ENCODE measurements at places on chromosomes 2 and 18.

DNA sequence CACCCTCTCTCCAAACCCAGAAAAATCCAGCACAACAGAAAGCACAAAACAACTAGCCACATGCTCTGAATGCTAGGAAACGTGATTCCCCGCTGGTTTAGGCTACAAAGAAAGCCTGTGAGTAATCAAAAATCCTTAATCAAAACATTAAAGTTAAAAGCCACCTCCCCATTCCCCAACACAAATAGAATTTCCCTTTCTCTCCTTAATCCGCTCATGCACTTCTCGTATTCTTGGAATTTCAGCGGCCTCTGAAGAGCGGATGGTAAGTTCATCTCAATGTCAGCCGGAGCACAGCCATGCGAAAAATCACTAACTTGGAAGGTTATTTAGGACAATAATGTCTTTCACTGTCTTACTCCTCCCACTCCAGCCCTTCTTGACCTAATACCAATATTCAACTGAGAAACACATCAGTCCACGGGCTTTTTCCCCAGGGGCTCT is 126.7 kb downstream of the OSBPL1A start:
- no peak for DNase-seq

- no peak for DNase-seq
These were observed 21.8 kb downstream of the NCOA1 start for GRCh38 chr2:24512831-24513230.

DNA sequence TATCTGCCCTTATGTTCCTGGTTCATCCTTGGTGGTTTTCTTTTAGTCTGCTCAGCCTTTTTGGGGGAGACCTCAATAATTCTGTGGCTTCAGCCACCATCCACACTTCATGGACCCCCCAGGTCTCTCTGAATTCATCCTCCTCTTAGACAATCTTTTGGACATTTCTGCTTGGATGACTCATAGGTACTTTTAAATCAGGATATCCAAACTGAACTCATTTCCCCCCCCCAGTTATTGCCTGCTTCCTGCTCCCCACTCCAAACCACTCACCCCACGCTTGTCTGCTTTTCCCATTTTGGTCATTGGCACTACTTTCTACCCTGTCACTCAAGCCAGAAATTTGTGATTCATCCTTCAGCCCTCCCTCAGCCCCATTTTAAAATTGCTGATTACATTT is 78.5 kb downstream of the TANC1 start:
- DNase-seq: no peak

DNA sequence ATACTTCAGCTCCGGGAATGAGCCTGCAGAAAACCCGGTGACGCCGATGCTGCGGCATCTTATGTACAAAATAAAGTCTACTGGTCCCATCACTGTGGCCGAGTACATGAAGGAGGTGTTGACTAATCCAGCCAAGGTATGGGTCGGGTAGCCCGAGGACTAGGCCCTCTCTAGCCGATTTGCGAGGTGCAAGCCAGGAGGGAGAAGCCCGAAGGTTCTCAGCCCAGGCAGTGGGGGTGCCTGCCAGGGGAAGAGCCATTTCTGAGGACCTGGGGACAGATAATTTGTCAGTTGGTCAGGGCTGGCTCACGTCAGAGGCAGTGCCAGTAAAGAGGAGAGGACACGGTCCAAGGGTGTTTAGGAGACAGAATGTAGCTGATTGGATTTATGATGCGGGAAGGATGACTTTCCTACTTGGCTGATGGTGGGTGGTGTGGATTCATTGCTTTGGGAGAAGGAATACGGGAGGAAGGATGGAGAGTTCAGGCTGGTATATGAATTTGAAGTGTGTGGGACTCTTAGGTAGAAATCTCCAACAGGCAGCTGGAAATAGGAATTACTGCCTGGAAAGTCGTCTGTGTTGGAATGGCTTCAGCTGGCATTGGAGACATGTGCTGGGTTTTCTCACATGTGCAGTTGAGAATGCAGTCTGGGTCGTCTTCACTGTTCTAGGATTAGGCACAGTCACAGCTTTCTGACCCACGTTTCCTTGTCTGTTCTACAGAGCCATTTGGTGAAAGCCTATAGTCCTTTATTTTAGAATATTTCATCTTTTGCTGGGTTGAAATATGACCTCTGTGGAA is 874 bp downstream of the NDUFAF7 start:
- no peak for DNase-seq

DNA sequence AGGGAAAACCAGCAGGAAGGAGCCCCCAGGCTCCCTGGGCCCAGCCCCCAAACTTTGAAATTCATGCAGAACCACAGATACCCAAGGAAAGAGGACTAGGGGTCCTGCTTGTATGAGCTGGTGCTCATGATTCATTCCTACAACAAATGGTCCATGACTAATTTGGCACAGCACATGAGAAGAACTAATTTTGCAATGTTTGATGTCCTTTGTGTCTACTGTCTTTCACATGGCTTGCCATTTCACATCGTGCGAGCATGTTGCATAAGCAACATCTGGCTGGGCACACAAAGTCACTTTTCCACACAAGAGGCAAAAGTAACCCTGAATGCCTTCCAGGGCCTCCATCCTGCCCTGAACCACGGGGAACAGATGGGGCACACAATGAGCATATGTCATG is 149.6 kb upstream of the APCDD1 start:
- DNase-seq: no peak

DNA sequence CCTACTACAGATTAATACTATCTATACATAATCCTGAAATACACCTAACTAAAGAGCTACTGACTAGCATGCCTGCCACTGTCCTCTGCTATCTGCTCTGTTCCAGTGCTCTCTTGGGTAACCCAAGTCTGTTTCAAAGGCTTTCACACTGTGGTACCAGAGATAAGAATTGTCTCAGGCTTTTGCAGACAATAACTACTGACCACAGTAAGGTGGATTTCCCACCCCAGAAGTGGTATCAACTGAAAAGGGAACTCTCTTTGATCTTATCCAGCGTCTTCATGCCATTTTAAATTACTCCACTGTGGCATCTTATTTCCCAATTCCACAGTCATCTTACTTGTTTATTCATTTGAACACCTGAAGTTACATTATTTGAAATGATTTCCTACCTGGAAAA is 190.2 kb downstream of the IKZF2 start:
- no peak for DNase-seq

- no peak for DNase-seq
These were observed 103.4 kb upstream of the SERTAD2 start for GRCh38 chr2:64757126-64757525.

- no peak for DNase-seq
These were observed 21.7 kb downstream of the LINC00305 start for GRCh38 chr18:64127172-64127571.

DNA sequence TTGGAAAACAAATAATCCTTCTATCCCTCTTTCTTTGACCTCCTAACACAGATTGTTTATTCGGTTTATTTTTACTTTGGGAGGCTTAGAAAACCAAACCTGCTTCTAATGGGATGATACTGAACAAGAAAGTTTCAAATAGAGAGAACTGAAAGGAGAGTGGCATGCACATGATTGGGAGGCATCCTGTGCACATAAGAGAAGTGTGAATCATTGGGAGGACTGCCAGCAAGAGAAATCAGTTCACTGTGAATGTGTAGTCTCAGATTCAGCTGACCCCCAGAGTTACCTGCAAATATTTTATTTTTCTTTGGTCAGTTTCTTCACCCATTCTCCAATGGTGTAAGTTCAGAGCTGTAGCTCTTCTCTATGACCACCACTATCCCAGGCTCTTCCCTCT is 1363.2 kb upstream of the ACVR2A start:
- no peak for DNase-seq

- no peak for DNase-seq
These were observed 790.5 kb downstream of the RNF144A start for GRCh38 chr2:7707723-7708122.

- DNase-seq: no peak
These were observed 25.8 kb downstream of the PLEKHA3 start for GRCh38 chr2:178506101-178506500.

DNA sequence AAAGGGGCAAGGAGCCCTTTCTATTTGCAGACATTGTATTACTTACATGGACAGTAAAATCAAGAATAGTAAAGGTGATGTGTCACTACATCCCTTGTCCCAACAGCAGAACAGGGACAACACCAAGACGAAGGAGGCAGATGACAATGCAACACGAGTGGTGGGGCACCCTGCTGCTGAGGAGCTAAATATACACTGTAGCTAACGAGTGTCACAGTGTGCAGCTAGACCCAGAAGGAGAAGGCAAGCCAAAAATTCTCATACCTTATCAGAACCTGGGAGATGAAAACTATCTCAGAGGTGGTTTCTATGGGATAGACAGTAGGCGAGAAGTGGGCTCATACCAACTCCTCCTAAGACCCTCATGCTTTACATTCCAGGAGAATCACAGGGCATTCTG is 518.4 kb upstream of the LRRTM1 start:
- no peak for DNase-seq
